ENCODE measurements at places on chromosomes 4 and X.

GRCh38 chr4:5776510-5776909 lies 65.5 kb downstream of the EVC start:
- no peak for DNase-seq

- no peak for DNase-seq
Observed at GRCh38 chrX:19177721-19178120, 55.5 kb upstream of the ADGRG2 start.

DNA sequence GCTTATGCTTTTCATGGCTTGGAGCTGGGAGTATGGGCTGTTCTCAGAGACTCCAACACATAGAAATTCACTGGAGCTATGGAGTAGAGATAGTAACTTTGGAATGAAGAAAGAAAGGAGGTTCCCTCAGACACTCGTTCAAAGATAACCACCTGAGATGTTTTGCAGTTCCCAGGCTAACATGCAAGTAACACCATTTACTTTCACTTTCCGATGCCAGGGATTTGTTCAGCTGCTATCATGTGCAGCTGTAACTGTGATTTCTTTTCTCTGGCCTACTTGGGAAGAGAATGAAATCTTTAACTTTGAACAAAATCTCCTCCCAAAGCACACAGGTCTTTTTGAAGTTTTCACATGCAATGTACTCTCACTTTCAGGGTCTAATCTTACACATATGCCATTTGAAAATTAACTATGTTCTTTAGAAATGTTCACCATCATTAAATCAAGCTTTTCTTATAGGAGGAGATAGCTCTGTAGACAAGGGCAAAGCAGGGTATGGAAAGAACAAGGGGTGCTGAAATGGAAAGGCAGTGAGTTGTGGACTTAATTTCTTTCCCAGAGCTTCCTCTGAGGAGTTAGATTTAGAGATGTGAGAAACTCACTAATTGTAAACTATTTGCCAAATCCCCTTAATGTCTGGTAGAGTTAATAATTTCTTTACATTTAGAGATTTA lies 514.3 kb downstream of the PDHA2 start:
- no peak for DNase-seq

DNA sequence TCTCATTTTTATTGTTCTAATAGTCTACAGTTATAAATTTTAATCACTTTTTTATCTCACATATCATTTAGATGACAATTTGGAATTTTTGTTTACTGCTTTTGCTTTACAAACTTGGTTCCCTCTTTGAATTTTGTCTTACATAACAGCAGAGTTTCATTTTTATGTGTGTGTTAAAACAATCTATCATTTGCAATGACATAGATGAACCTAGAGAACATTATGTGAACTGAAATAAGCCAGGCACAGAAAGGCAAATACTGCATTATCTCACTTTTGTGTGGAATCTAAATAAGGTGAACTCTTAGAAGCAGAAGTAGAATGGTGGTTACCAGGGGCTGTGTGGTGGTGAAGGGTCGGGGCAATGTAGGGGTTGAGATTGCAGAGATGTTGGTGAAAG lies 170.7 kb downstream of the GASK1B start:
- DNase-seq: no peak

- no peak for DNase-seq
Observed at GRCh38 chr4:73341454-73341853, 62.6 kb upstream of the ALB start.

- DNase-seq: no peak
Observed at GRCh38 chrX:84956304-84956703, 47.4 kb upstream of the APOOL start.

GRCh38 chr4:143344774-143345173 lies 8.1 kb downstream of the GAB1 start:
- no peak for DNase-seq

DNA sequence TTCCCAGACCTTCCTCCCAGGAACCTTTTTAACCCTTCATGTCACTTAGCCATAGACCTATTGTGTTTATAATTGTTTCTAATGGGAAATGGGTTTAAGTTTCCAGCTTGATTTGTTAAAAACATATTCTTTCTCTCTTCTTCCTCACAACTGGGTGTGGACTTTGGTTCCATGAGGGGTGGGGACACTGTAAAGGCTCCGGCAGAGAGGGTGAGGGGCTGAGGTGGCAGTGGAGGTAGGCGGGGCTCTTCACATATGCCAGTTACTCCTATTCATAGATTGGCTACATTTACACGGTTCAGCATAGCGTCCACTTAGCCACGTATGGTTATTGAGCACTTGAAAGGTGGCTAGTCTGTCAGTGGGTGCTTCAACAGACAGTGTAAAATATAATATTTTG lies 7.8 kb downstream of the INTS6L start:
- no peak for DNase-seq

- no peak for DNase-seq
Observed at GRCh38 chr4:11073621-11074051, 355.1 kb downstream of the HS3ST1 start.

- DNase-seq: no peak
Observed at GRCh38 chr4:111450867-111451266, 694.4 kb upstream of the FAM241A start.

GRCh38 chrX:153628129-153628528 lies 18.9 kb upstream of the DUSP9 start:
- no peak for DNase-seq

DNA sequence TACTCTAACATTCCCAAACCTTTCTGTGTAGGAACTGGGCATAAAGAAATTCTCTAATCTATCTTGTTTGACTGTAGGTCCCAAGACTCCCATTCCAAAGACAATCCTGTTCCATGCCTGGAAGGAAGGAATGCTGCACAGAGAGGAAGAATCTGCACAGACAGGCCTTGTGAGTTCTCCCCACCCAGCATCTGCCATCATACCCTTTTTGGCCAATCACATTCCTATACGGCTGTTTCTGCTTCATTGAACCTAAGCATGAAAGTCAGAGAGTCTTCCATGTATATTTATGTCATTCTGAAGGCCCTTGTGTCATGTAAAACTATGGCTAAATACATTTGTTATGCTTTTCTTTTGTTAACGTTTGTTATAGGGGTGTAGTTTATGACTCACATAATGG lies 667.7 kb upstream of the IGFBP7 start:
- DNase-seq: no peak

- no peak for DNase-seq
Observed at GRCh38 chr4:1271686-1272085, 18.0 kb upstream of the MAEA start.

DNA sequence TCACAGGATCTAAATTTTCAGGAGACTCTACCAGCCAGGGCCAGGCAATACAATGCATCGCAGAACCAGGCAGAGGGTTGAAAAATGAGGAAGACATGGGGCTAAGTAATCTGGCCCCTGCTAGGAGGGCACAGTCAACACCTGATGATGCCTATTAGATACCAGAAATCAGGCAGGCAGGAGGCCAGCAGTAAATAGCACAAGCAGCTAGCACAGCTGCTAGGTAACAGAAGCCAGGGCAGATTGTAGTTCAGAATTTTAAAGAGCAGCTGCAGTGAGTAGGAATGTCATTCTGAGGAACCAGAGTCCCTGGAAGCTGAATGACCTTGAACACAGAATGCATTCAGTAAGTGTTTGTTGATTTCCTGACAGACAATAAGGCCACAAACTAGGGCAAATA lies 38.8 kb upstream of the TRPC5OS start:
- DNase-seq: no peak

Measured in chondrocyte (in vitro differentiated cells).